Astrocyte of the spinal cord (primary cell): ENCODE measurements at places on chromosomes 12 and 14.
A peak's percentile ranks its signal among the peaks of the same experiment; 100 is the strongest.

- DNase-seq = no peak
Observed at GRCh38 chr14:68404652-68405183, 388.1 kb downstream of the ZFP36L1 start.

GRCh38 chr12:125049093-125049458, 16.2 kb upstream of the AACS start:
- DNase-seq = no peak

- DNase-seq = no peak
Observed at GRCh38 chr12:52648012-52648550, 3.9 kb downstream of the KRT2 start.

DNA sequence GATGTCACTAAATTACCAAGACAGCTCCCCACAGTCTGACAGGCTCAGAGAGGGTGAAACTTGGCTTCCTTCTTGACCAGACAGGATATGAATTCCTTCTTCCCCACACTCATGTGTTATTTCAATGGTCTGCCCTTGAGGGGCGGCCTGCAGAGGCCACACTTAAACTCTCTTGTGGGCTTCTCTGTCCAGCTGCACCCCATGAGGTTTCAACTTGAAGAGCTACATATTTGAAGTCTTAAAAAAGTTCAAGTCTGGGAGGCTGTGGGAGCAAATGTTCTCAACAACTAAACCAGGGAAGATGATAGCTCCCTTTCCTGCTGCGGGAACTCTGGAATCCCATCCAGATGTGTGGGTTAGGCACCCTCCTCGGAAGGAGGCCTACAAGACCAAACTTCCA, 98.3 kb downstream of the TTC7B start:
- peak; percentile 90 for DNase-seq
